ENCODE measurements at places on chromosomes 4 and X.

DNA sequence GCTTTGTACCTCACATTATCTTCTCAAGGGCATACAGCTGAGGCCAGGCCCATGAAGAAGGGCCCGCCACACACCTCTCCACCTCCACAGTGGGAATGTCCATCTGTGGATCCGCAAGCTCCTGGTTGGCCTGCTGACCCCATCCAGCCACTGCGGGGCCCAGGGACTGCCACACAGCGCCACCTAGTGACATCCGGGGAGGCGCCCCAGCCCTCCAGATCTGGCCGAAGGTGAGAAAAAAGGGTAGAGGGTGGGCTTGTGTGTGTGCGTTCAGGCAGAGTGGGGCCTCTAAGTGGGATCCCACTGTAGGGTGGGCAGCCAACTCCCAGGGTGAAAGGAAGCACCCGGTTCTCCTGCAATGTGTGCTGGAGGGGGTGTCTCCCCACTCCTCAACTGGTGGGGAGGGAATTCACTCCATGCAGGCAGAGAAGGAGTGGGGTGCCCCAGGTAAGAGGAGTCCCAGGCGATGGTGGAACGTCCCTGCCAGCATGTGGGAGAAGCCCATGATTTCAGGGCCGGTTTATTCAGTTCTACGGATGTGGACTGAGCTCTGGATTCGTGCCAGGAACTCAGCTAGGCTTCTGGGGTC, 117.3 kb downstream of the ENPP6 start:
- DNase-seq, result no peak

- no peak for DNase-seq
These were observed 111.1 kb downstream of the CFAP299 start for GRCh38 chr4:80446664-80447063.

DNA sequence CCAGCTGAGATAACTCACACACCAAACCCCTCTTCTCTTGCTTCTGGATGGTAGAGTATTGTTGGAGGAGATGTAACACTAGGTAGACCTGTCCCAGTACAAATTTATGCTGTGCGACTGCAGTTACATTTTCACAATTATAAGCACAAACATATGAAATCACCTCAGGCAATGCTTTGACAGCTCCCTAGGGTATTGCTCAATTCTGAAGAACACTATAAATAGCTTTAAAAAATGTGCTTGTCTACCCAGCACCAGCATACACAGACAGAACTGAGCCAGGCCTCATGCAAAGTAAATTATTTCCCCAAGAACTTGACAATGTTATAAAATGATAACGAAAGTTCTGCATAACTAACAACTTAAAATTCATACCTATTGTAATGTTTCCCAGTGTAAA, 1999.1 kb upstream of the ADGRL3 start:
- no peak for DNase-seq

GRCh38 chr4:168888715-168889215, 121.3 kb downstream of the CBR4 start:
- DNase-seq, result no peak

GRCh38 chr4:61741327-61742096, 541.4 kb downstream of the ADGRL3 start:
- no peak for DNase-seq

- no peak for DNase-seq
These were observed 509.7 kb downstream of the INPP4B start for GRCh38 chr4:142336251-142336934.
